Calu3 (cell line): ENCODE measurements at places on chromosomes 11 and 22. TPM values are rescaled to one million over a fixed set of nuclear protein-coding genes. Genes with fewer than 3 reads are reported as not detected.

DNA sequence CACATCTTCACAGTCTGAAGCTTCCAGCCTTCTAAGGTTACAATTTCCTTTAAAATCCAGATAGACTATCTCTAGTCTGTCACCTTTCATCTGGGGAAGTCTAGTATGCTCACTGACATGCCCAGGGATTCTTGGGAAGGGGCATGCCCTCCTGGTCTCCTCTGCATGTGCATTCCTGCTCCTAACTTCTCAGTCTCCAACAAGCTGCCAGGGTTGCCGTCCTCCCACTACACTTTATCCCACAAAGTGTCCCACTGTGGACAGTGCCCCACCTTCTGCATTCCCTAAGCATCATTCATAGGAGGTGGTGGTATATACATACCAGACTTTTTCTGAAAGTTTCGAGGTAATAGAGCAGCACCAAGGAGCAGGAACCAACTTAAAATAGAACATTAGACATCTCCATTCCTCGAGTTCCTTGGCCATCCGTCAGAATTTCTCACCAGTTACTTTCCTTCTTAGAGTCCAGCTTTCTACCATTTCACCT lies 28.7 kb downstream of the EIF3F start:
- peaks cover 88% of the 10 kb centered on the region for H3K27me3 ChIP-seq
- H3K36me3 ChIP-seq: no peaks in the 10 kb centered on the region
- peaks cover 8% of the 10 kb centered on the region for H3K4me1 ChIP-seq
- no peak for DNase-seq
- no peak overlapping the region for H3K4me3 ChIP-seq

APOA4 gene
- total RNA-seq: not detected in 2 replicates

GRCh38 chr11:36215693-36216060 lies 73.5 kb downstream of the COMMD9 start:
- DNase-seq: no peak
- no peak overlapping the region for H3K4me3 ChIP-seq
- no peaks in the 10 kb centered on the region for H3K36me3 ChIP-seq
- H3K27ac ChIP-seq: no peak overlapping the region
- peaks cover 14% of the 10 kb centered on the region for H3K4me1 ChIP-seq

ARHGAP20 gene
- total RNA-seq: not detected in 2 replicates

DNA sequence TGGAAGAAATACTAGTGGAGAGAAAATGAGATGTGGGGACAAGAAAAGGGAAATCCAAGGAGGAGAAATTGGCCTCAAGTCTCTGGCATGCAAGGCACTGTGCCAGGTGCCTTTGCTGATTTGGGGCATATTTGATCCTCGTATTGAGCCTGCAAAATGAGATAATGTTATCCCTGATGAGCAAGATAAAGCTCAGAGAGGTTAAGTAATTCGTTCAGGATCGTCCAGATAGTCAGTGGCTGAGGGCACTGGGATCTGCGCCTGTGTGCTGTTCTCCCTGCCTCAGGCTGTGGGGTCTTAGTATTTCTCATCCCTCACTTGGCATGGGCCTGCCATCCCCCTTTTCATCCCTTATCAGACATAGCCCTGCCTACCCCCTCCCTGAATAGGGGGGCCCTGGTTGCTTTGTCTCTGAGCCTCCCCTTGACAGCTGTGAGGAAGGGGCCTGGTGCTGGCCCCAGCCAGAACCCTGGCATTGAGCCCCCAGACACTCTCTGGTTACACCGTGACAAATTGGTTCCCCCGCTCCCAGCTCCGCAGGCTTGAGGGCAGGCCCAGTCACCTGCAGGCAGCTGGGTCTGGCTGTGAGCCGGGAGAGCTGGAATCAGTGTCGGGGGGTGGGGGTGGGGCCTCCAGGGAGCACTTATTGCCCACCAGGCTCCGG lies 85.7 kb downstream of the NECTIN1 start:
- DNase-seq: no peak
- no peak overlapping the region for H3K4me3 ChIP-seq
- H3K27ac ChIP-seq: no peak overlapping the region
